ENCODE measurements at places on chromosomes 4 and X.

DNA sequence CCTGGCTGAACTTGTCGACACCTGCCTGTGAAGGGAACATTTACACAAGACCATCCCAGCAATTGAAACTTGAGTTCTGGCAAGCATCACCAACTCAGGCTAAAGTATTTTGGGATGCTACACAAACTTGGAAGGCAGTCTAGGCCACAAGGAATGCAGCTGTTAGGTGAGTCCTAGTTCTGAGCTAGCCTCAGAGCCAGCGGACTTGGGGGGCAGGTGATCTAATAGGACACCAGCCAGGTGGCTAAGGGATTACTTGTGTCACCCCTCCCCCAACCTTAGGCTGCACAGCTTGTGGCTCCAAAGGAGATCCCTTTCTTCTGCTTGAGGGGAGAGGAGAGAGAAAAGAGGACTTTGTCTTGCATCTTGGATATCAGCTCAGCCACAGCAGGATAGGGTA is 62.3 kb upstream of the DKK2 start:
- no peak for DNase-seq

DNA sequence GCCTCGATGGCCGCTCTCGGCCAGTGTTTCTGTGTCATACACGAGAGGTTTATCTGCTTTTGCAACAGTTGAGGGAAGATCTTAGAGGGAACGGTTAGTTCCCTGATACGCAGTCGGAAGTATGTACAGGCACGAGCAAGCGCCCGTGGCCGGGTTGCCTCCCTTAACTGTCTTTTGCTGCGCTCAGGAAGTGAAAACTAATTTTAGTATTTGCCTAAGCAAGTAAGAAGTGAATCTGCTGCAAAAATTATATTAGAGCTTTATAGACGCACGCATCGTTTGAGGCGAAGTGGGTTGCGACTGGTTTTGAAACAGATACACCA is 695 bp downstream of the MTM1 start:
- no peak for DNase-seq

DNA sequence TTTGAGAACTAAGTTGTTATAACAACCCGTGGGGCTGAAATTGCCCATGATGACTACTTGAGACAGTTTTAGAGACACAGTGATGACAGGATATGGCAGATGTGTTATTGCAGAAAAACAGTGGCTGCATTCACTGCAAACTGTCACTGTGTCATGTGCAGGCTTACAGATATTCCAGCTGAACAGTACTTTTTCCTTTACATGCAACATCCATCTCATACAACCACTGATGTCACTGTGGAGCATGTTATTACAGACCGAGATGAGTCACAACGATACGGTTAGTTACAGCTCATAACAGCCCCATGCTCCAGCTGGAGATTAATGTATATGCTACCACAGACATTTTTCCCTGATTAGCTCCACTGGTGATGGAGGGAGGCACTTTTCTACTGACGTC is 207.4 kb downstream of the TMA16 start:
- DNase-seq = peak; percentile 15

- DNase-seq = peak; percentile 14
Observed at GRCh38 chr4:21991050-21991449, 42.5 kb upstream of the KCNIP4 start.

DNA sequence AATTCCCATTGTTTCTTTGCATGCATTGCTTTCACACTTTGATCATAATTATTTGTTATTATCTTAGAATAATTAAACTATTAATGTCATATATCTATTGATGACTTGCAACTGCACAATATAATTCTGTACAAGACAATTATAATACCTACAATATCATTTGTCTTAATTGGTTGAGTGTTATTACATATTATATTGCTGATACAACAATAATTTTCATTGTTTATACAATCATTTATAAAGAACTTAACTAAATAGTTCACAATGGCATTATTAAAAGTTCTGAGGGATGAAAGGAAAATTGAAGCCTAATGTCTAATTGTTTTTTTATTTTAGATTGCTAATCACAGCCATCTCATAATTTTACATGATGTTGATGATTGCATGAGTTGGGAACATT is 227.6 kb downstream of the GALNTL6 start:
- DNase-seq = no peak

DNA sequence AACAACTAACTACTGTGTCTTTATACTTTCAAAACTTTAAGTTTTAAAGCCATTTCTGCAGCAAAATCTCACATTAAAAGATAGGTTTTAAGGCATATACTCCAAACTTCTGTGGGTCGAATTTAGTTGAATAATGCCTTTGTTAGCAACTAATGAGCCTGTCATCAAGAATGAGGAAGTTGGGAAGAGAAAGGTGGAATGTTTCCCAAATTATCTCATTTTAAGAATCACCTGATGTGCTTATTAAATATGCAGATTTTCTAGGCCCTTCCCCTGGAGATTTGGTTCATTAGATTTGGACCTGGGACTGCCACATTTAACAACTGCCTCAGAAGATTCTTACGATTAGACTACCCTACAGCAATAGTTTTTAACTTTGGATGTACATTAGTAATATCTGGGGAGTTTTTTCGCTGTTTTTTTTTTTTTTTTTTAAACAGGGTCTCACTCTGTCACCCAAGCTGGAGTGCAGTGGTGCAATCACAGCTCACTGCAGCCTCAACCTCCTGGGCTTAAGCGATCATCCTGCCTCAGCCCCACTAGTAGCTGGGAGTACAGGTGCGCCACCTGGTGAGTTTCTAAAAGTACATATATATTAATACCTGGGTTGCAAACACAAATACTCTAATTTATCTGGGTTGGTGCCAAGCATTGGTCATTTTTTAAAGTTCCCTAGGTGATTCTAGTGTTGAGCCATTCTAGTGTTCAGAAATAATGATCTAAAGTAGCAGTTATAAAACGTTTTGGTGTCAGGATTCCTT is 16.1 kb upstream of the TASL start:
- DNase-seq = no peak

- no peak for DNase-seq
Observed at GRCh38 chr4:10173037-10173753, 56.6 kb upstream of the WDR1 start.

GRCh38 chr4:67499799-67500198 is 45.5 kb downstream of the CENPC start:
- no peak for DNase-seq

DNA sequence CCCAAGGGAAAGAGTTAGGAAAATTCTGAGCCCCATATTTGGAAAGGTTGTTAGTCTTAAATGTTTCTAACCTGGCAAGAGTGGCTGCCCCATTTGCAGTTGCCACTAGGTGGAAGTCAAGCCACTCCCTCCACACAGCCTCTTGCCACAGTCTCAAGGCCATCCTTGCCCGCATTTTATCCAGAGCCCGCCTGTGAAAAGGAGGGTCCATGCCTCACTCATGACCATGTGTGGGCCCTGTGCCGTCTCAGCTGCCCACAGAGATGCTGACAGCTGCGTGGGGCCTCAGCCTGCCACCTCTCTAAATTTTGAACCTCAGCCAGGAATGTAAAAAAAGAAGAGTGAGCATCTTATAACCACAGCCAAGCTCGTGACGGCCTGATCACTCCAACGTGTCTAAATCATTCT is 201.5 kb upstream of the FAM241A start:
- DNase-seq = no peak

DNA sequence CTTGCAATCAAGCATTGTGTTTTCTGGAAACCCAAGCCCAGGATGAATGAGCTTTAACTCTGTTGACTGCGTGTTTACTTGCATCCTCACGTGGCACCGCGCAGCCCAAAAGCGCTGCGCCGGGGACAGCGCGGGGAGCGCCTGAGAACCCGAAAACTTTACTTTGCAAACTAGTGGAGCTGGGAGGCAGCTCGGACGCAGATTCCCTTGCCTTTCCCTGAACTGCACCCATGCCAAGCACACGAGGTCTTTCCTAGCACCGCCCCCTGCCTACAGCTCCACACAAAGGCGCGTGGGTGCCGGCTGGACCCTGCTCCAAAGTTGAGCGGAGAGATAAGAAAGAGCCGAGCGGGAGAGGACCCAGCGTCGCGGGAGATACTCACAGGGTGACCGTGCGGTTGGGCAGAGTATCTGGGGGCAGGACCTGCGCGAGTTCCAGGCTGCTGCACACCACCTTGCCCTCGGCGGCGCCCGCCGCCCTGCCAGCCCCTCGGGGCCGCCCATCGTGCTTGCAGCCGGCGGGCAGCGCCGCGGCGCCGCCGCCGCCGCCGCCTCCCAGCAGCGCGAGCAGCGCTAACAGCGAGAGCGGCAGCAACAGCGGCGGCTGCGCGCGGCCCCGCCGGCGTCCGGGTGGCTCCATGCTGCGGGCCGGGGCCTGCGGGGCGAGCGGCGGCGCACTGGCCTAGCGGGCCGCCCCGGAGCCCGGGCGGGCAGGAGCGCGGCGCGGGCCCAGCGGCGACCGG is 550 bp downstream of the ADGRA3 start:
- peak; percentile 70 for DNase-seq

GRCh38 chrX:111490688-111491087 is 20.8 kb upstream of the SERTM2 start:
- peak; percentile 17 for DNase-seq

DNA sequence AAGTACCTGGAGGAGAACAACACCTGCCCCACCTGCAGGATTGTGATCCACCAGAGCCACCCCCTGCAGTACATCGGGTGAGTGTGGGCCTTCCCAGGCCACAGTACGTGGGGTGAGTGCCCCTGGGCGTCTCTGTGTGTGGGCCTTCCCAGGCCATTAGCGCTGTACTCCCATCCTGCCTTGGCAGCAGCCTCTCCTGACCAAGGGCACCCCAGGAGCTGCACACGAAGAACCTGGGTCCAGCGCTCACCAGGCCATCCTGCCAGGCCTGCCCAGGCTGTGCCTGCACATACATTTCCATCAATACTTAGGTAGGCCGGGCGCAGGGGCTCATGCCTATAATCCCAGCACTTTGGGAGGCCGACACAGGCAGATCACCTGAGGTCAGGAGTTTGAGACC is 29.3 kb downstream of the PCGF3 start:
- no peak for DNase-seq

DNA sequence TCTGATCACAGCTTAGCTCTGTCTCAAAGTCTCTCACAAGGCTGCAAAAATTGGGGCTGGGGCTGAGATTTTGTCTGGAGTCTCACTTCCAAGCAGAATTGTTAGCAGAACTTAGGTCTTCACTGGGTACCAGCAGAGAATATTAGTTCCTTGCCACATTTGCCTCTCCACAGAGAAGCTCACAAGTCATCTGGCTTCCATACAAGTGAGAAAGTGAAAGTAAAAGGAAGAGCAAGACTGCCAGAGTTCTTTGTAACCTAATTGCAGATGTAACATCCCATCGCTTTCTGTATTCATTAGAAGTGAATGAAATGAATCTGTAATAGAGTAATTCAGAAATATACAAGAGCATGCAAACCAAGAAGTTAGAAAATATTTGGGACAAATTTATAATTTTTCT is 624.1 kb upstream of the GNPDA2 start:
- peak; percentile 38 for DNase-seq

GRCh38 chr4:120850018-120850599 is 72.4 kb downstream of the PRDM5 start:
- peak; percentile 59 for DNase-seq

DNA sequence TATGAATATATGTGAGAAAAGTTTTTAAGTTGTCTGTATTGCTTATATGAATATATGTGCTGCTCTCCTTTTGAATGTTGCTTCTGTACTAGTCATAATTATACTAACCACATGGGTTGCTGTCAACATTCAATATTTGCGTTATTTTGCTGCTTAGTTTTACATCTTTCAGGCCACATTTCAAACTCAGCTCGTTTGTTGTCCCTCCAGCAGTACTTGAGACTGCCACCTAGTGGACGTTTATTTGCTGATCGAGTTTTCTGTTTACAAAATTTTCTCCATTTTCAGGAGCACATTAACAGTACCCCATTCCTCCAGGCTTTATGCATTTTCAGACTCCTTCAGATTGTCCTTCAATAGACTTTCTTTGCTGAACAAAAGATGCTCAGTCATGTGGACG is 75.8 kb downstream of the NUDT11 start:
- peak; percentile 14 for DNase-seq

- peak; percentile 44 for DNase-seq
Observed at GRCh38 chrX:36867143-36867542, 141.0 kb upstream of the FAM47C start.

DNA sequence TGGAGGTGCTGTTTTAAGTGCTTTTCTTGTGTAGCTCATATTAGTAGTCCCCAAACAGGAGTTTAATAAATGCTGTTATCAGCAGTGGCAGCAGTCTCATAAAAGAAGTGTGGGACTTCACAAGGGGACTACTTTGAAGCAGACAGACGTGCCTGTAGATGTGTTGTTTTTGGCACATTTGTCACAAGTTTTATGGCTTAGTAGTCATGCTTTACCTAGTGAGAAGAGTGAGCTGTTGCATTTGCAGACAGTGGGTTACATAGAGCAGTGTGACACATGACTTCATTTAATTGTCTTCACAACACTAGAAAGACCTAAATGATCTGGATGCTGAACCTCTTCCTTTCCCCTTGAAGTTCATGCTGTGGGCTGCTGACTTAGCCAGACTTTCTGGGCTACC is 149.5 kb upstream of the MBNL3 start:
- DNase-seq = no peak

GRCh38 chr4:75653845-75654503 is 19.2 kb downstream of the G3BP2 start:
- no peak for DNase-seq

- DNase-seq = no peak
Observed at GRCh38 chrX:77223046-77223445, 224.1 kb upstream of the FGF16 start.

DNA sequence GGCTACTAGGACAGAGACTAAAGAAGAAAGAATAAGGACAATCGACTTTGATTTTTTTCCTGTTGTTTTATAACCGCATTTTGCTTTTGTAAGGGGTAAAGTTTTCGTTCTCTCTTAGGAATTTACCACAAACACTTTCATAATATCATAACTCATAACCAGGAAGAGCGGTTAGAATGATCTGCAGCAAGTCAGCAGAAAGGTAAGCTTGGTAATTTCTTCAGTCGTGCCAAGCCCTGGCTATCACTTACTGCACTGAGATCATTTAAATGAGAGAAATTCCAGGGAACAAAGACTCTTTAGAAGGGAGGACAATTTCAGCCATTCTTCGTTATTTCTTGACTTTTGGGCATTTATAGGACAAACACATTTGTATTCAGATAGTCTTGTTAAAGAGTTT is 258.1 kb downstream of the UNC5C start:
- DNase-seq = no peak

- DNase-seq = no peak
Observed at GRCh38 chr4:38647101-38647819, 16.7 kb upstream of the KLF3 start.

DNA sequence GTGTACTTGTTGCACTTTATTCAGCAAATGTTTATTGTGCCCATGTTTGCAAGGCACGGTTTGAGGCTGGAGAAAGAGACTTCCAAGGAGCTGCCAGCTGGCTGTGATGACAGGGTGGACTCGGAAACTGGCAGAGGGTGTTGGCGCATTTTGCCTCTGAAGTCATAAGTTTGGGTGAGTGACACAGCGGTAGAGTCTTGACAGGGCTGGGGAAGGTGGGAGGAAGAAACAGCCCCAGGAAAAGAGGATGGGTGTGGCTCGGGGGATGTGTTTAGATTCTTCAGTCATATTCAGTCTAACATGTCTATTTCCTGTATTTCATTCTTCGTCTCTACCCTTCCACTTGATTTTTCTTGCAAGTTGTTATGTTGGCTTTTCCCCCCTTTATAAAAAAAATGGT is 77.0 kb upstream of the STOX2 start:
- DNase-seq = no peak
